ENCODE measurements at places on chromosomes 16 and 17. TPM values are rescaled to one million over a fixed set of nuclear protein-coding genes. Genes with fewer than 3 reads are reported as not detected.

GRCh38 chr16:88983771-88984687 is 7.0 kb upstream of the CBFA2T3 start:
- DNase-seq = no peak

DNA sequence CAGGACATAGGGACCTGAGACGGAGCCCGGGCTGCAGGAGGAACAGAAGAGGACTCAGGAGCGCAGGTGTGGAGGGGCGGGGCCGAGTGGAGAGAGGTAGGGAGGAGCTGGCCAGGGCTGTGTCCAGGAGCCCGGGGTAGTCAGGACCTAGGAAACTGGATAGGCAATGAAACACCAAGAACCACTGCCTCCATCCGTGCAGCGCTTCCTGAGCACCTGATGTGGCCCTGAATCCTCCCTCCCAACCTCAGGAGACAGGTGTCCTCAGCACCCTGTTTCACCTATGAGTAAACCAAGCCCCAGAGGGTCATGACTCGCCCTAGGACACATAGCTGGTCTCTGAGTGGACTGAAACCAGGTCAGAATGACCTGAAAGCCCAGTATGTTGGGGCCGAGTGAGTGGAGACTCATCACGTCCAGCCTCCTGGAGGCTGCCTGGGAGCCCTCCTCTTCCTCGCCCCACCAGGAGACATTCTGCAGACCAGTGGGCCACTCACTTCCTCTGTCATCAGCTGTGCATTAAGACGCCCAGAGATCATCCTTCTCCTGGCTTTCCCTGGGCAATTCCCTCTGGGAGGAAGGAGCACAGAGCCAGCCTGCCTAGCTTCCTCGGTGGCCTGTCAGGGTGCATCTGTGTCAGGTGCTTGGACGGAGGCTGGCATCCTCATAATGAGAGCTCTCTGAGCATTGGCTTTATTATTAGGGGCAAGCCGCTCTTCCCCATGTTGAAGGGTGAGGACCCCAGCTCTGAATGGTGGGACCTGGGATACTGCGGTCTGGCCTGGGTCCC is 72.8 kb downstream of the SCNN1B start:
- DNase-seq = no peak

GRCh38 chr16:25443994-25444393 is 186.3 kb upstream of the ZKSCAN2 start:
- DNase-seq = no peak

Gene SNX20
- not detected for polyA plus RNA-seq

Gene MIF4GD
- 22.2 TPM for polyA plus RNA-seq

Gene SEZ6L2
- polyA plus RNA-seq = 9.0 TPM

Gene KCNJ2
- polyA plus RNA-seq = 0.17 TPM

Gene NPB
- 0.38 TPM for polyA plus RNA-seq

Data from A549 (cell line).